ENCODE measurements at places on chromosomes 1 and 21.

DNA sequence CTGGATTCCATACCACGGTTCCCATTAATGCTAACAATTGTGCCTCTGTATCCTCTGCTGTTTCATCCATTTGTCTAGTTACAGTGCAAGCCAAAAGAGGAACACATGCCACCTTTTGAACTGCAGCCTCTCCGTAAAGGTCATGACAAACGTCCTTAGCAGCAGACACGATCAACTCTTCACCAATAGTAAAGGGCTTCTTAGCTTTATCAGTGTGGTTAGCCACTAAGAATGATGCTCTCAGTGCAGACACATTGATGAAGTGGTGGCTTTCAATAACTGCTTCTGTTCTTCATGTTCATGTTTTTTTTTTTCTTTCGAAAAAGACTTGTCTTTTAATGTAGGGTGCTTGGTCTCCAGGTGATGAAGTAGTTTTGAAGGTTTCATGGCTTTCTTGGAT lies 14.3 kb downstream of the XPR1 start:
- no peak for DNase-seq

DNA sequence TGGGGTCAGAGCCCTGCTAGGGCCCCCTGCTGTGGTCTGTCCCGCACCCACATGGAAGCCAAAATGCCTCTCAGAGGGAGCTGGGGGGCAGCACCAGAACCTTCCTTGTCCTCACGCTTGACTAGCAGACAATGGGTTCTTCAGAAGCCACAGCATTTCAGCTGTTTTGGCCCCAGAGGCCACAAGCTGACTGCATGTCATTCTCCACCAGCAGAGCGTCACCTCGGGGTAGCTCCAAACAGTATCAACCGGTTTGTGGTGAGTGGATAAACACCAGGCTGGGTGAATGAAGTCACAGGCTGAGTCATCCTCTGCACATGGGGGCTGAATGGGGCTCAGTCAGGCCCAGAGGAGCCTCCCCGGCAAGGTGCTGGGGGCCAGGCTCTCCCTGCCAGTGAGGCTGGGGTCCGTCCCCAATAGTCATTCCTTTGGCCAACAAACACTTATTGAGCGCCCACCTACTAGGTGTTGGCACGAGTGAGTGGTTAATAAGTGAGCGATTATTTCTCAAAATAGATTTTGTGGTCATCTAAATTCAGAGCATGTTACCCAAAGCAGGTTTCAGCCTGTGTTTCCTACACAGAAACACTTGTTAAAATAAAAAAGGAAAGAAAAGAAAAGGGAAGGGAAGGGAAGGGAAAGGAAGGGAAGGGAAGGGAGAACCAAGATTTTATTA lies 9.1 kb downstream of the OLIG1 start:
- DNase-seq, result peak; percentile 63

DNA sequence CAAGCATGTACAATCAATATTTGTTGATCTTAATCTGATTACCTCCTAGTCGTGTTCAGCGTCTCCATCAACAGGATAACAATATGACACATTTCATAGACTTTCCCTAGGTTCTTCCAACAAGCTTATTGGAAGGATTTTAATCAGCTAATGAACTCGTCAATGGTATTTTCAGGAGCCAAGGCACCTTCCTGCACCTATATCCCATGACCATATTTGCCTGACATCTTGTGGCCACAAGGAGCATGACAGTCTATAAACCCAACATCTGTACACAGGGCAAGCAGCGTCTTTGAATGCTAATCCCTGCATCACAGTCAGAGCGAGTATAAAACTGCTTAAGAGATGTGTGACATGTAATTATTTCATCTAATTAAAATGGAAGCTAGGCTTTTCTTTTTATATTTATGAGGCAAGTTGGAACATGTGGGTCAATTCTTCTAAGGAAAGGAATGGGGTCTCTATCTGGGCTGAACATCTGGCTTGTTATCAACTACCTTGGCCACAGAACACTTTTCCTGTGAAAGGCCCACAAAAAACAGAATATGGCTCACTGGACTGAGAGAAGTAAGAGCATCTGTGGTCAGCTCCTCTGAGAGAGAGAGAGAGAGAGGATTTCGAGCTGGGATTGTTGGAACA lies 388.8 kb downstream of the NTNG1 start:
- peak; percentile 32 for DNase-seq

DNA sequence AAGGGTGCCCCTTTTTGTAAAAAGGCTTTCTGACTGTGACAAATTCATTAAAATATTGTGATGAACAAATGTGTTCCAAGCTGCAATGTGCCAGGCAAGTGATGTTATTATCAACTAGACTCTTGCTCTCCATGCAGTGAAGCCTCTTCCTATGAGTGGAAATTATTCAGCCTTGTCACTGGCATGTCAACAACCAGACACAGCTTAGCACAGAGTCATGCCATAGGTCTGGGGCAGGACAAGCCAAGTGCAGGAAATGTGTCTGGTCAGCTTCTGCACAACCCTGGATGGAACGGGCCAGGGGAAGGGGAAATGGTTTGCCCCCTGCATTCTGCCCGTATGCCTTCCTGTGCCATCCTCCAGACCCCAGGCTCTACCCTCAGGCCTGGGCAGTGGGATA lies 27.4 kb upstream of the GJA5 start:
- DNase-seq, result no peak

- no peak for DNase-seq
Measured at GRCh38 chr1:95850763-95851162, 616.8 kb downstream of the RWDD3 start.

DNA sequence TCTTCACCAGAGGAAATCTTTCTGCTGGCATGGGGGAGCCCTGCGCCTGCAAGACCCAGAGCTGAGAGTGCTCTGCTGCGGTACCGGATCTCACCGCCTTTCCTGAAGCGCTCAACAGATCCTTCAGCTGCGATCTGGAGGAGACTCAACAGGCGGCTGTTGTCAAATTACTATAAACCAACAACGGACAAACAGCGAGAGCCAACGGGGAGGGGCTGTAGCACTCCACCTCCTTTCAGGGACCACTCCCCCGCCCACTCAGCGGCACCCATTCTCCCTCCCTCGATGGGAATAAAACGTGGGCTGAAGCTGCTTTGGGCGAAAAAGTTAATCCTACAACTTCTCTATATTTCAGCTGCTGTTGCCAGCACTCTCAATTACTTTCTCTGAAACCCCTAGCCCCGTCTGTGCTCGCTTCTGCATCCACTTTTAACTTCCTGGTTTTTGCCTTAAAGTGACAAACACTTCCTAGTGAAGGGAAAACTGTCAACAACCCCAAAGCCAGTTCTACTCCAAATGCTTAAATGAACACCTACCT lies at the start of gene FMO5:
Gene FMO5 (minus strand): TSS at position 147 of the 538 bp plus-strand sequence. CDS start 310 bp downstream, outside the sequence.
- DNase-seq, result peak; percentile 53

DNA sequence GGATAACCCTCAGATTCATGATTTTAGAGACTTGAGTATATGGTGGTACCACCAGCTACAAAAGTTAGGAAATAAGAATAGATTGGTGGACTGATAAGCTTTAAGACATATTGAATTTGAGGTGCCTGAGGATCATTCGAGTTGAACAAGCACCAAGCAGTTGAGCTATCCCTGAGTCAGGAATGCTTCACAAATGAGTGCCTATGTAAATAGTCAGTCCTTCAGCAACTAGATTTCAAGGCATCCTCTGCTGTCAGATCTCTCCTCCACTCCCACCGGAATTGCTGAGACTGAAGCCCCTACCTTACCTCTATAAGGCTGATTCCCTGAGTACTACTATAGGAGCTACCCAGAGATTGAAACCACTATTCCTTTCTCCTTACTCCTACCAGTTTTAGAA lies 7.1 kb downstream of the BTF3L4 start:
- no peak for DNase-seq

GRCh38 chr1:227779685-227780084 lies 35.8 kb upstream of the PRSS38 start:
- DNase-seq, result no peak

DNA sequence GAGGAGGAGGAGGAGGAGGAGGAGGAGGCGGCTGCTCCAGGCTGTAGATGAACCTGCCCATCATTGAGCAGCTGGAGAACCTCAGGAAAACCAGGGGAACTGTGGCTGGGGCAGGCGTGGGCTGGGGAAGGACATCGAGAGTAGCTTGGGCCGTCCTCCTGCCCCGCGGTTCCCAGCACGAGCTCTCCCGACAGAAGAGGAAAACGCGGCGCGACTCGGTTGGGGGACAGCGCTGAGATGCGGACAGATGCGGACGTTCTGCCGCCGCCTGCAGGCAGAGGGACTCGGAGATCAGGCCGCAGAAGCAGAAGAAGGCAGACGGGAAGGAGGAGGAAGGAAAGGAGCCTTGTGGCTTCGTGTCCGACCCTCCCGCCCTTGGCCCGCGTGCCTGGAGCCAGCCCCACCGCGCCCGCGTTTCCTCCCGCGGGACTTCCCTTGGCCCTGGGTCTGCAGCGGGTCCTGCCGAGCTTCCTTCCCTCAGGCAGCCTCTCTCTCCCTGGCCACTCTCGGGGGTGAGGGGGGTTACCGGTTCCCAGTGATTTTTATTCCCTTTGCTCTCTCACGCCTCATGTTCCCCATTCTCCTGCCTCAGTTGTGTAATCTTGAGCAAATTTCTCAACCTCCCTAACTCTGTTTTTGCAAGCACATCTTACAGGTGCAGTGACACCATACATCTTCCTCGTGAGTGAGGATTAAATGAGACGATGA lies 1.7 kb upstream of the TNFRSF9 start:
- DNase-seq, result peak; percentile 38

- DNase-seq, result no peak
Measured at GRCh38 chr1:180898441-180899219, 14.1 kb upstream of the KIAA1614 start.

GRCh38 chr1:111886741-111887140 lies 102.7 kb downstream of the KCND3 start:
- DNase-seq, result no peak

DNA sequence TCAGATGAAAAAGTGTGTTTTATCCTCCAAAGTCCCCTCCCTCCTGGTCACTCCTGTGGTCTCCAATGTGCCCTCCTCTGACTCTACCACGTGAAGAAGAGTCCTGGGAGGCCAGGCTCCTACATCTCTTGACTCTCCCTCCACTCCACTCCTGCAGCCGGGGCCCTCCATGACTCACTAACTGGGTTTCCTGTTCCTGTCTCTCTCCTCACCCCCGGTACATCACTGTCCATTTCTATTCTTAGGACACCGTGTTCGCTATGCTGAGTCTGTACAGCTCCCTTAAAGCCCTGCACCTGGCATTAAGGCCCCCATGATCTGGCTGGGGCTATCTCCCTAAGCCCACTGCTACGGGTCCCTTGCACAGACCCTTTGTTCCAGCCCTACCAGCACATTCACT lies 93.4 kb downstream of the BCAR3 start:
- peak; percentile 48 for DNase-seq

DNA sequence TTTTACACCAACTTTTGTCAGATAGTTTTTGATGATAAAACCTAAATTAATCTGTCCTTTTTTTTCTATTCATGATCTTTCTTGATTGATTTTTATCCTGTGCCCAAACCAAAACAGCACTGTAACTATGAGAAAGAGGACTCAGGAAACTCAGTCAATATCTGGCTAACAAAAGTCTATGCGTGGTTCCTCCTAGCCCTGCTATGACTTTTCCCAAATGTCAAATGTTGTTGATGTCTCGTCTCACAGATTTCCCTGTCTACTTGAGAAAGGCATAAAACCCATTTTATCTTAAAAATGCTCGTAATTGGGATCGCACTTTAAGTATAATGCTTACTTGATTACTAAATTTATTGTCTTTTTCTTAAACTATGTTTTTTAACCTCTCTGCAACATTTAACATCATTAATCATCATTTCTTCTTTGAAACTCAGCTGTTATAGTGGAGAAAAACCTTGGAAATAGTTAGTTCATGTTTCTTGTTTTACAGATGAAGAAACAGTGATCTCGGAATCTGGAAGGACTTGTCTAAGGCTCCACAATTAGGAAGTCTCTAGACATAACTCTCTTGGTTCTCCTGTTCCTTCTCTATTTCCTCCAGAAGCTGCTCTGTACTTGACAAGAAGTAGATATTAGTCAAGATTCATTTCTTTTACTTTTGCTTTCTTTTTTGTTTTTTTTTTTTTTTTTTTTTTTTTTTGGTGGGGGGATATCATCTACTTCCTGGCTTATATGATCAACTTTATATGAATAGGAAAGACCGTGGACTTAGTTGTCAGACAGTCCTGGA lies 26.2 kb upstream of the PTPRC start:
- DNase-seq, result no peak

- DNase-seq, result no peak
Measured at GRCh38 chr1:181433931-181434330, 49.4 kb upstream of the CACNA1E start.

DNA sequence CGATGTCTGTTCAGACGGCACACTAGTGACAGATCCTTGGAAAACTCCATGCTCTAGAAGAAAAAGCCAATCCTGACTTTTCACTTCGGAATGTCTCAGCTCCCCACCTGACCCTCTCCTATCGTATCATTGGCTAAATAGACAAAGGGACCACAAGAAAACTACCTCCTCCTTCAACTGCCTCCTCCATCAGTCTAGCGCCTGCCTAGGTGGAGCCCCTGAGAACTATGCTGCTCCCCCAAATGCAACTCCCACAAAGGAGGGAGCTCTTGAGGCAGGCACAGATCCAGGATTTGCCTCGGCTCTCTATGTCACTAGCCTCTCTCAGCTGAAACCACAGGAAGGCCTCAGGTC lies 148.4 kb downstream of the TOMM20 start:
- DNase-seq, result no peak

GRCh38 chr1:200038325-200038980 lies 10.9 kb downstream of the NR5A2 start:
- DNase-seq, result no peak

Data from HCEC 1CT (cell line).